NCI-H1694 (cell line): ENCODE measurements at places on chromosomes 11 and 22.
A peak's percentile ranks its signal among the peaks of the same experiment; 100 is the strongest.

DNA sequence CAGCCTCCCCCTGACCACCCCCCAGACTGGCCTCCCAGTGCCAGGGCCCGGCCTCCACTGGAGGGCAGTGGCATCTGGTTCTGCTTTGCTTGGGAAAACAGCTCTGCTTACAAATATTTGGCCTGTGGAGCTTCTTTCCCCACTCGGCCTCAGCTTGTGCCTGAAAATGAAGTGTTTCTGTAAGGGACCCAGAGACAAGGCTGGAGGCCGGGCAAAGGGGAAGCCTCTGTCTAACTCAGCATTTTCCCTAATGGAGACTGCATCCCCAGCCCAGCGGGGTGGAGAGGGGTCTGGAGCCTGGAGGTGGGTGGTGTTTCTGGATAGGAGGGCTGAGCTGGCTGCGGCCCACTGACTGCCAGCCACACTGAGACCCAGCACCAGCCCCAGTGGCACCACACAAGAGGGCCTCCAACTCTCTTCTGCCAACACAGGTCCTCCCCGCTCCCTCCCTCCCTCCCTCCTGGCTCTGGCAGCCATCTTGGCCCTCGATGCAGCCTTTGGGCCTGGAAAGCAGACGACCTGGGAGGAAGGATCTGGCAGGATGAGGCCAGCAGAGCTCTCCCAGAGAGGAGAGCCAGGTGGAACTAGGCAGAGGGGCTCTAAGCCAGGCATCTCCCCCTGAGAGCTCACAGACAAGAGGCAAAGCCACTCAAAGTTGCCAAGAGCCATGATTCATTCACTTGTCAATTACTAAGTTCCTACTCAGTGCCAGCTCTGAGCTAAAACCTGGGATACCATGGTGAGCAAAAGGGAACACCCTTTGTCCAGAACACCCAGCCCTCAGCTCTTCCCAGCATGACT lies 77.1 kb upstream of the CD82 start:
- DNase-seq = no peak

- DNase-seq = no peak
These were observed 39.4 kb upstream of the CEP295 start for GRCh38 chr11:93622043-93622442.

DNA sequence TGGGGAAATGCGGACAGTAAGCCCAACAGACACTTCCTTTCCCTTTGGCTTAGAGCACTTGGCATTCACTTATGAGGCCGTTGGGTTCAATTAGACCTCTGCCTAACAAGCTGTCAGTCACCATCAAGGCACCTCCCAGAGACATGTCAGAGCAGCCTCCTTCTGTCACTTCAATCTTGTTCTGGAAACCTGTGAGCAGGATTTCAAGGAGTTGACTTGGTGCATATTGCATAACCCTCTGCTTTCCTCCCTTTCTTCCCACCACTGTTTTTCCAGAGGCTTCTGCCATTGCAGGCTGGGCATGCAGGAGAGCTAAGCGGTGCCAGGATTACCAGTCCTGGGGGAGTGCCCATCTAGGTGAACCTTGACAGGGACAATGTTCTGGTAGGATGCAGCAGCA lies 484.2 kb upstream of the LRRC4C start:
- no peak for DNase-seq

GRCh38 chr11:83643115-83643514 lies 356.9 kb upstream of the CCDC90B start:
- no peak for DNase-seq

DNA sequence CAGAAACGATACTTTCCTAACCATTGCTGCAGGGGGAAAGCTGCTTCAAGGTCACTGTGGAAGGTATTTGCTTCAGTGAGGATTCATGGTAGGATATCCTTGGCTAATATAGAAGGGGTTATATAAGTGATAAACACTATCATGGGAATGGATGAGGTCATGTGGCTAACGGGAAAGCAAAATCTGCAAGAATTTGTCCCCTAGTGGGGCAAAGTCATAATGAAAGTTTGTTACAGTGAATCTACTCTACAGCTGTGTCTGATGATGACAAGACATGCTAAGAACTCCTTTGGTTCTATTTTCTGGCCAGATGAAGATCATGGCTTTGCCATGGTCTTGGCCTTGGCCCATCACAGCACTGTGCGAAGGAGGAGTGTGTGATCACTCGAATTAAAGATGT lies 13.8 kb downstream of the MMP20 start:
- no peak for DNase-seq

- no peak for DNase-seq
These were observed 498.6 kb upstream of the ISX start for GRCh38 chr22:34567367-34567766.

DNA sequence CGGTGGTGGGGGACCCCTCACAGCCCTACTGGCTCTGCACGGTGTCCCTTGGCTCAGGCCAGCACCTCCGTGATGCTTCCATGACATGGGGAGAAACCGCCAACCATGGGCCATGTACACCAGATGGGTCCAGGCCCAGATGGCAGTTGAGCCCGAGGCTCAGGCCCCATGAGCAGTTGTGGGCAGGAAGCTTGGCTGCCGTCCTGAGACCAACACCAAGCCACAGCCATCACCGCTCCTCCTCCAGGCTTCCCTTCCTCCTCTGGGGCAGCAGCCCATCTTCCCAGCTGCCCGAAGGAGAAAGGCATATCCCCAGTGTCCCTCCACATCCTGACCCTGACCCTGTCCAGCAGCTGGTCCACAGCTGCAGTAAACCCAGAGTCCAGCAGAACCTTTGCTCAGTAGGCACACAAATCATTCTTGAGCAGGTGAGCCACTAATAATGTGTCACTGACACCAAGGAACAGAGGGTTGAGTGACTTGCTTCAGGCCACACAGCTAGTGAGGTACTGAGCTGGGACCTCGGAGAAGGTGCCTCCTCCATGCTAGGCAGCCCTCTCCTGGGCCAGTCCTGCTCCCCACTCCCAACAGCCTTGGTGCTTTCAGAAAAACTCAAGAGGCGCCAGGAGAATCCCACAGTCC lies 204.9 kb downstream of the CTTN start:
- no peak for DNase-seq

GRCh38 chr22:49768077-49768910 lies 59.4 kb downstream of the BRD1 start:
- DNase-seq = no peak

GRCh38 chr22:44537467-44537866 lies 39.4 kb upstream of the RTL6 start:
- peak; percentile 91 for DNase-seq

DNA sequence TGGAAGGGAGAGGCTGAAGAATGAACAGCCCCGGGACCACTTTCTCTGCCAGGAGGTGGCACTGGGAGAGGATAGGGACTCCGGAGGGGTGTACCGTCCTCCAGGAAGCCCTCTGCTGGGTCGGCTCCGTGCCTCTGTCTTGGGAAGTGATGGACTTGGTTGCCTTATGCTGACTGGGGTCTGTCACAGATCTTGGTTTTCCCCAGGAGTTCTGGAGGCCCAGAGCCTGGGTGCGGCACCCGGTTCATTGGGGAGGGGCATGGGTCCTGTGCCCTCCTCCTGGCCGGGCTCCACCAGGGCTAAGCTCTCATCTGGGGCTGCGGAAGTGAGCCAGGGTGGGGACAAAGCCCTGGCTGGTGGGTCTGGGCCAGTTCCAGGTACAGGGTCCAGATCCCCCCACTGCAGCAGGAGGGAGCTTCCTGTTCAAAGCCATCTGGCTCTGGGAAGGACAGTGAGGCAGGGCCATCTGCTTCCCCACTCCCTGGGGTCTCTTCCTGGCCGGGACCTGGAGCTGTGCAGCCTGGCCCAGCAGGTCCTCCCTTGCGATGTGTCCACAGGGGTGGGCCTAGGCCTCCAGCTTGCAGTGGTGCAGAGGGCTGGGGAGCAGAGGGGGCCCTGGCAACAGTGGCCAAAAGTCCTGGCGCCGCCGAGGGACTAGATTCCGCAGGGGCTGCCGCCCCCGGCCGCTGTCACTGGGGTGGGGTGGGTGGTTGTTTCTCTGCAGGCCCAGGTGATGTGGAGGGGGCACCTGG lies 1.1 kb upstream of the AP2A2 start:
- DNase-seq = no peak

GRCh38 chr11:83389975-83390374 lies 103.8 kb upstream of the CCDC90B start:
- DNase-seq = no peak

DNA sequence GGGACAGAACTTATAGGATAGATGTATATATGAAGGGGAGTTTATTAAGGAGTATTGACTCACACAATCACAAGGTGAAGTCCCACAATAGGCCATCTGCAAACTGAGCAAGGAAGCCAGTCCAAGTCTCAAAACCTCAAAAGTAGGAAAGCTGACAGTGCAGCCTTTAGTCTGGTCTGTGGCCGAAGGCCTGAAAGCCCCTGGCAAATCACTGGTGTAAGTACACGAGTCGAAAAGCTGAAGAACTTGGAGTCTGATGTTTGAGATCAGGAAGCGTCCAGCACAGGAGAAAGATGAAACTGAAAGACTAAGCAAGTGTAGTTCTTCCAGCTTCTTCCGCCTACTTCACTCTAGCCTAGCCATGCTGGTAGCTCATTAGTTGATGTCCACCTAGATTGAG lies 799.6 kb upstream of the ARHGAP42 start:
- no peak for DNase-seq

- no peak for DNase-seq
These were observed 493 bp upstream of the CYTH4 start for GRCh38 chr22:37281646-37282384.

- DNase-seq = no peak
These were observed 10.7 kb upstream of the FAM83F start for GRCh38 chr22:39984006-39984405.

DNA sequence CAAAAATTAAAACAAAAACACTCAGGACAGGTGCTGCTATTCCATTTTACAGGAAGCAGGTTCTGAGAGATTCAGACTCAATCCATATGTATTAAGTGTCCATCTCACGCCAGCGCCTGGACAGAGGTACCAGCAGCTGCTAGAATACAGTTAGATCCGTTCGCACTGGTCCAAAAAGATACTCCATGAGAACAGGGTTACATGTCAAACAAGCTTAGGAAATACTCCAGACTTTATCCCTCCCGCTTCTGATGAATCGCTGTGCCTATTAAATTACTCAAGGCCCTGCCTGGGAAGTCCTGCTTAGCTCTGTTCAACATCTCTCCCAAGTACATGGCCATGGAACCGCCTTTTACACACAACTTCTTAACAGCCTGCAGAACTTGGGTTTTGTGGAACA lies 50.2 kb upstream of the SLC35C1 start:
- DNase-seq = no peak

DNA sequence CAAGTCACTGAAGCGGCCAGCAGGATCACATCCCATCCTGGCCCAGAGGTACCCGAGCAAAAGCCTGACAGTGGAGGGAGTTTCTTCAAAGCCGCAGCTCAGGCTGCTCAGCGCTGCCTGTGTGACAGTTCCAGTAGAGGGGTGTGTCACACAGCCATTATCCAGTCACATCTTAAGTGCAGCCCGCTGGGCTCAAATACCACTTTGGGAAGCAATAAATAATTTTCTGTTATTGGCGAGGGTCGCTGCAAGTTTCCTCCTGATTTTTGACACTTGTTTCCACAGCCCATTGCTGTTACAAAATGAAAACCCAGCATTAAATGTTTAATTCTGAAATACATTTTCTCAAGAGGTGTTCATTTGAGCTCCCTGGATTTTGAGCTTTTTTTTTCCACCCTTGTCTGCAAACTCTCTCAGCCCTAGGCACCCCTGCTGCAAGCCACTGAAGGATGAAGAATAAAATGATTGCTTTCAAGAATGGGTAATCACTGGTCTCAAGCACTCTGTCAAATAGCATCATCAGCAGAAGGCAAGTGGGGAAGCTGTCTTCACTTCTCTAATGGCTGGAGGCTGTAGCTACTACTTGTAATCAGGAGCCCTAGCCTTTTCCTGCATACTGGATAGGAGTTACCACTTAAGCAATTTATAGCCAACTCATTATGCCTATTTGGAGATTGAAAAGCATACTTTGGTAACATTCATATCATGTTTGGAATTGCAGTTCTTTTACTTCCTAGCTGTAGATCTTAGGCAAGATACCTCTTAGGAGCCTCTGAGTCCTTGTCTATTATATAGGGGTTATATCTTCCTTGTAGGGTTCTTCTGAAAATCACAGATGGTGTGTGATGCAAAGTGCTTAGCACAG lies 373.7 kb downstream of the METTL15 start:
- DNase-seq = no peak

- peak; percentile 48 for DNase-seq
These were observed 24.2 kb downstream of the SGSM3 start for GRCh38 chr22:40394607-40395006.

DNA sequence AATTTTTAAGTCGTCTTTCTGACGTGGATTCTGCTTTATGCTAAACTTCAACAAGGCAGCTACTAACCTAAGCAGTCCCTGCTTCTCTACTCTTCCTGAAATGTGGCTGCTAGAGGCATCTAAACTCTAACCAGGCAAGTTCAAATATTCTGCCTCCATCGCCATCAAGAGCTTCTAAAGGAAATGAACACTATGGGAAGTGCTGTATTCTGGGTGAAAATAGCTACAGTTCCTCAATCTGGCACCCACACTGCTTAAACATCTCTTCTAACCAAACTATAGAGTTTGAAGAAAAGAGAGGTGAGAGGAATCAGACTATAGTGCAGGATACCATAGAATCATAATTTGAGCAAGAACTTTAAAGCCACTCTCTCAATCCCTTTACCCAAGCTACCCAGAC lies 6.3 kb downstream of the NRIP3 start:
- DNase-seq = no peak
